ENCODE measurements at places on chromosomes 1 and 21. TPM values are rescaled to one million over a fixed set of nuclear protein-coding genes. Genes with fewer than 3 reads are reported as not detected.

Gene TMEM82
- polyA plus RNA-seq: 0.06 TPM

- DNase-seq: no peak
Measured at GRCh38 chr21:42193131-42193671, 25.7 kb upstream of the ABCG1 start.

Gene TRIM58
- 3.5 TPM for polyA plus RNA-seq

DNA sequence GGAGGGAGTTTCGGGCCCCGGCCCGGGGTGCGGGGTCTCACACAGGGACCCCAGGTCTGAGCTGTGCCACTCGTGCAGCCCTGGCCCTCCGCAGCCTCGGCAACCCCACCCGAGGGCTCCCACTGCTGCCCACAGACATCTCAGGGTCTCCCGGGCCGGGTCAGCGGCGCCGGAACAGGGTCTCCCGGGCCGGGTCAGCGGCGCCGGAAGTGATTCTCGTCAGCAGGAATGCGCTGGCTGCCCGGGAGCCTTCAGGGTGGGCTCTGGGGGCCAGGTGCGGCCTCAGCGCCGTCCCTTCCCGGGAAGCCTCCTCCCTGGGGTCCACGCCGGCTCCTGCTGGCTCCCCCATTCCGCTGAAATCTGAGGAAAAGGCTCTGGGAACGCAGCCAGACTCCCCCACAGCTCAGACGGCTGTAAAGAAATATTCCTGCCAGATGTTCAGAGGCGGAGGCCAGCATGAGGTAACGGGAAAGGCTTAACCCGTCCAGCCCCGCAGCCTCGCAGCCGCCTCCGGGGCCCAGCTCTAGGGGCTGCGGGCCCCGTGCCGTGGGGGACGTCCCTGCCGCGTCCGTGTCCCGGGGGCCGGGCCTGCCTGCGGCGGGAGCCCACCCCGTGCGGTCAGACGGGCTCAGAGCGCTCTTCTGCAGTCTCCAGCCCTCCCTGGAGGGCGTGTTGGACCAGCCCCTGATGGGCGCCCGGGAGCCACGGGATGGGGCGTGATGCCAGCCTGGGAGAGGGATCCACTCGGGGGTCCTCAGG lies 8.7 kb upstream of the COL6A1 start:
- peak; percentile 95 for DNase-seq

- DNase-seq: no peak
Measured at GRCh38 chr1:85654066-85654782, 54.0 kb downstream of the ZNHIT6 start.

DNA sequence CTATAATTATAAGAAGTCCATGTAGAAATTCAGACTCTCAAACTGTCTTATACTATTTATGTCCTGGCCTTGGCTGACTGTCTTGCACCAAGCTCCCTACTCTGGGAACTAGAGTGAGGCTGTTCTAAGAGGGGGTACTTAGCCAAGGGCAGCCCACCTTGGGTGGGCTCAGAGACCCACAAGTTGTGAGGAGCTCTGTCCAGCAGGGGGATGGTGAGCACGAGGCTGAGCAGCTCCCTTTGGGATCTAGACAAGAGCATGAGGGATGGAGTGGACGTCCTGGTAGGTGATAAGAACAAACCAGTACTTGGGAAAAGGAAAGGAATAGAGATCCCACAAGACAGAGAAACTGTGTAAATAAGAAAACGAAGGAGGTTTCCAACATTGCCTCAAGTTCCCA lies 127.1 kb upstream of the SLC44A3 start:
- DNase-seq: no peak

DNA sequence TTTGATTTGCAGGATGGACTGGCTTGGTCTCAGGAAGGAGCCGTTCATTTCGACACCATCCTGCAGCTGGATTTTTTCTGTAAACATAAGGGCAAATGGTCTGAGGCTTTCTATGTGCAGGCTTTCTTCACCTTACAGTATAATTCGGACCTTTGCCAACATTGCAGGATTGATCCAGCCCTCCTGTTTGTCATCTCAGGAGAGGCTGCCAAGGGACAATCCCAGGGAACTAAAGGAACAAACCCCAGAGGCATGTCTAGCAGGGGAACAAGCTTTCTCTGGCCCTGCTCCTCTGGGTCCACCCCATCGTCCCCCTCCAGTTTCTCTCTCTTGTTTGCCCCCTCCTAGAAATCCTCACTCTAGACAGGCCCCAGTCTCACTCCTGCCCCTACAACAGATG lies 24.8 kb upstream of the GBP6 start:
- no peak for DNase-seq

- DNase-seq: no peak
Measured at GRCh38 chr1:111980686-111981085, 8.8 kb downstream of the KCND3 start.

Gene BARHL2
- not detected for polyA plus RNA-seq

Gene SLC35F3
- 1.8 TPM for polyA plus RNA-seq

Gene C1orf21
- polyA plus RNA-seq: 53.2 TPM

DNA sequence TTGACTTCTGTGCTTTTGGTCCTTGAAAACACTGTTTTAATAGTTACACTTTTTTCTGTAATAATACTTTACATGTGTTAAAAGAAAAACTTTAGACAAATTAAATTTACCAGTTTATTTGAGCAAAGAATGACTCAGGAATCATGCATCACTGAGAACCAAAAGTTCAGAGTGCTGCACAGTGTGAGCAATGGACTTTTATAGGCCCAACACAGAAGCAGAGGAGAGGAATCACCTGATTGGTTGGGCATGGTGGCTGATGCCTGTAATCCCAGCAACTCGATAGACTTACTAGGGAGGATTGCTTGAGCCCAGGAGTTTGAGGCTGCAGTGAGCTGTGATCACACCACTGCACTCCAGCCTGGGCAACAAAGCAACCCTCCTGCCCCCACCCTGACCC lies 29.3 kb downstream of the ZNF648 start:
- DNase-seq: no peak

DNA sequence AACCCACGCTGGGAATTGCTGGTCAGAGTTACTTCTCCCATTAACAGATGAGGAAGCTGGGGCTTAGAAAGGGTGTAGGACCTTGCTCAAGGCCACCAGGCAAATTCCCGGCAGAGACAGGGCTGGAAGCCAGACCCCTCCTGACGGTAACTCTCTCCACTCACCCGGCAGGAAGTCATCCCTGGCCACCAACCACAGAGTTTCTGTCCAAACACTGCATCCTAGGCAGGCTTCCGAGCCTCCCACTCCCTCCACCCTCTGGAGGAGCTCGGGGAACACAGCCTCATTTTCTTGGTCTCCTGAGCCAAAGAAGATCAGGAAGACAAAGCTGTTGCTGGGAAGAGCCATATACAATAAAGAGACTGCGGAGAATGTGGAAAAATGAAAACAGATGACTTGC lies 25.0 kb upstream of the ZNF436 start:
- no peak for DNase-seq

GRCh38 chr21:45588871-45589491 lies 46.7 kb upstream of the SLC19A1 start:
- DNase-seq: no peak

Gene AGTRAP
- polyA plus RNA-seq: 22.0 TPM

Gene BCL2L15
- 1.1 TPM for polyA plus RNA-seq

DNA sequence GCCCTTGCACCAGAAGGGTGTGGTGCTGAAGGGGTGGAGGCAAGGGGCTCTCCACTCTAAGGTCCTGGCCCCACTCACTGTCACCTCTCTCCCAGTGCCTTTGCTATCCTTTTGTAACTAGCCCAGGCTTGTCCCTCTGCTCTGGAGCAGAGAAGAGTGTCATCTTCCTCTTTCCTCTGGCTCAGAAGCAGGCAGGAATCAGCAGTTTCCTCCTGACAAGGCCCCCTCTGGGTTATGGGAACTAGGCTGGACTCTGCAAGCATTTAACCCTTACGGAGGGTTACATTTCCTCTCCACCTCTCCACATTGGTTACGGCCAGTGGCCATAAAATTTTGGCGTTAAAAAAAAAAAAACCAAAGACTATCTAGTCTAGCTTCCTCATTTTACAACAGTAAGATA lies 30.4 kb downstream of the PLXNA2 start:
- DNase-seq: no peak

DNA sequence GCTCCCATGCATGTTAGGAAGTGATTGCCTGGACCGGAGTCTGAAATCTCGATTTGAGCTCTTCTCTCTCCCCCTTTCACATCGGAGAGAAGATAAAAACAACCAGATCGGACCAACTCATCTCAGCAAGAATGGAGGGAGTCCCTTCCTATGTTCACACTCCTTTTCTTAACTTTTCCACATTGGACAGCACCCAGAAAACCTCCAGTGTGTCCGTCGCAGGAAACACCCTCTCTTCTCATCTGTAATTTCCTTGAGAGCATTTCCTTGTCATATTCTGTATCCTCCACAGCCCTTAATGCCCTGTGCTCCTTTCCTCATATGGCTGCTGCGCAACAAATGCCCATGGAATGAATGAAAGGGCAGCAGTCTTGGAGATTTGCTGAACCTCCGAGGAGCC lies 1.5 kb upstream of the TDRD10 start:
- no peak for DNase-seq

GRCh38 chr1:31787261-31787660 lies 23.1 kb upstream of the ADGRB2 start:
- DNase-seq: no peak

DNA sequence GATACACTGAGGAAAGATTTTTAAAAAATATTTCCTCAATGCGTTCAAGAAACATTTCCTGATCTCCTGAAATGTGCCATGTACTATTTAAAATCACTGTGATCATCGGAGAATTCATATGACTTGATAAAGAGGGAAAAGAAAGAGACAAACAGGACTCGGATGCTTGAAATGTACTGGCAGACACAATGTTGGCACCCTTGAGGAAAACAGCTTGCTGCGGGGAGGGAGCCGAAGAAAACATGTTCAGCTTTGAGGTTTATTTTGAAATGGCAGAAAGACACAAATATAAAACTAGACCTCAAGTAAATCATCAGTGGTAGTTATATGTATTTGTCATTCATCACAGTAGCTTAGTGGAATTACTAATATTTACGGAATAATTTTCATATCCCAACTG lies 100.9 kb upstream of the BRINP3 start:
- DNase-seq: no peak

DNA sequence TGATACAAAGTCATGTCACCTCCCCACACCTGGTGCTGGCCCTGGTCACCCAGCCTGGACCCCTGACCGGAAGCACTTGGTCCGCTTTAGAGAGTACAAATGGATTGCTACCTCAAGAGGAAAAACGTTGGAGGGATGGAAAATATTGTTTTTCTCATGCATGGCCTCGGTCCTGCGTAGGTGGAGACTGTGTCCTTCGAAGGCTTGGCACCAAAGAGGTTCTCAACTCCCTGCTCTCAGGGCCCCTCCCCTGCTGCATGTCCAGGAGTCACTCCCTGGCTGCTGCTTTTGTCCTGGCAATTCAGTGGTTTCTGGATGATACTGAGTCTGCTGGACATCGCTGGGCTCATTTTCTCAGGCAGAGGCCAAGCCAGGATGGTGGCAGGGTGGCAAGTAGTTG lies 529.8 kb downstream of the KIF26B start:
- no peak for DNase-seq

GRCh38 chr1:59731591-59731990 lies 83.2 kb upstream of the HOOK1 start:
- no peak for DNase-seq

GRCh38 chr1:183753464-183753891 lies 51.4 kb upstream of the RGL1 start:
- no peak for DNase-seq

DNA sequence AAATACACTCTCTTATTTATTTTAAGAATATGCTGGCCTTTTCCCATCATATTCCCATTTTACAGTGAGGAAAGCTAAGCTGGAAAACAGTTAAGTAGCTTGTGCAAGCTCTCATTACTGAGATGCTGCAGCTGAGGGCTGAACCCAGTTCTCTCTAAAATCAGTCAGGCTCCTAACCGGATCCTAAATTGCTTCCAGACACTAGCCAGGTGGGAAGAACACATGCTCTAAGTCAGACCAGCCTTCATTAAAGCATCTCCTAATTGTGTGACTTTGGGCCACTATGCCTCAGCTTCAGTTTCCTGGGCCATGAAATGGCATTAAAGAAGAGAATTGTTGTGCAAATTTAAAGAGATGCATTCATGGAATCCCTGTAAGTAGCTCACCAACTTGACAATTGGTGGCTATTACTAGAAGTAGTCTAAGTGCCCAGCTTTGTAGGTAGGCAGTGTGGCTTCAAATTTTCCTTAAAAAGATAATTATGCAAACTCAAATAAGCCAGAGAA lies 228.4 kb downstream of the DAB1 start:
- DNase-seq: no peak

DNA sequence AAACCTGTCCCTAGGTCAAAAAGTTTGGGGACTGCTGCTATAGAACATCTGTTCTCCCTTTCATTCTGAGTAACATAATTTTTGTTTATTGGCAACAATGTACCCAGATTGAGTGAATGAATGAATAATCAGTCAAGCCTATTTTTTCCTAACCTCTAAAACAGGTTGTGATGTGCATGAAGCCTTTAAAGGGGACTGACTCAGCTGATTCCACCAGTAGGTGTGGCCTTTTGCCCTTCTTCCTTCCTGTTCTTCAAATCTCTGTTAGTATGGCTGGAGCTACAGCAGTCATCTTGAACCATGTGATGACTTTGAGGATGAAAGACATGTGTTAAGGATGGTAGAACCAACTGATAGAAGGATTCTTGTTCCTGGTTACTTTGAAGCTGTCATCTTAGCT lies 476.1 kb downstream of the NUF2 start:
- no peak for DNase-seq

Gene PCP4L1
- 1.4 TPM for polyA plus RNA-seq

Gene LEMD1
- 4.5 TPM for polyA plus RNA-seq

DNA sequence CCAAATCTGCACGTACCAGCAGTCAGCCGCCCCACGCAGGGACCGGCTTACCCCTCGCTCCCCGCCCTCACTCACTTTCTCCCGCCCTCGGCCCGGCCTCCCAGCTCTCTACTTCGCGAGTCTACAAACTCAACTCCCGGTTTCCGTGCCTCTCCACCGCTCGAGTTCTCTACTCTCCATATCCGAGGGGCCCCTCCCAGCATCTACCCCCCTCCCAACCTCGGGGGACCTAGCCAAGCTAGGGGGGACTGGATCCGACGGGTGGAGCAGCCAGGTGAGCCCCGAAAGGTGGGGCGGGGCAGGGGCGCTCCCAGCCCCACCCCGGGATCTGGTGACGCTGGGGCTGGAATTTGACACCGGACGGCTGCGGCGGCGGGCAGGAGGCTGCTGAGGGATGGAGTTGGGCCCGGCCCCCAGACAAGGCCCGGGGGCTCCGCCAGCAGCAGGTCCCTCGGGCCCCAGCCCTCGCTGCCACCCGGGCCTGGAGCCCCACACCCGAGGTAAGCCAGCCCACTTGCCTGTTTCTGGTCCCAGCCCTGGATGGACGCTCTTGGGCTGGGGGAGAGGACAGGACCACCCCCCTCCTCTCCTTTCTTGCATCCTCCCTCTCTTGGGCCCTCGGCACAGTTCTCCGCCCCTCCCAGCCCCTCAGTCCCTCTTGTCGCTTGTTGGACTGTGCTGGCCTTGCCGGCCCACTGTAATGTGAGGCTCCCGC lies at the start of gene ARTN:
Gene ARTN (plus strand): TSS at position 416 of the 715 bp plus-strand sequence. CDS start 1,856 bp downstream, outside the sequence.
- DNase-seq: peak; percentile 24
